Neural progenitor cell (in vitro differentiated cells): ENCODE measurements at places on chromosomes 1 and 21.

GRCh38 chr21:37912616-37913015 lies 3.6 kb downstream of the KCNJ6 start:
- no peak for DNase-seq

- no peak for DNase-seq
Observed at GRCh38 chr1:13540866-13541265, 27.1 kb upstream of the LRRC38 start.

GRCh38 chr1:166840309-166841274 lies 1.3 kb downstream of the POGK start:
- no peak for DNase-seq

- DNase-seq, result no peak
Observed at GRCh38 chr1:168371477-168371876, 90.8 kb downstream of the TBX19 start.

GRCh38 chr1:17277511-17278159 lies 28.7 kb downstream of the PADI3 start:
- DNase-seq, result no peak

DNA sequence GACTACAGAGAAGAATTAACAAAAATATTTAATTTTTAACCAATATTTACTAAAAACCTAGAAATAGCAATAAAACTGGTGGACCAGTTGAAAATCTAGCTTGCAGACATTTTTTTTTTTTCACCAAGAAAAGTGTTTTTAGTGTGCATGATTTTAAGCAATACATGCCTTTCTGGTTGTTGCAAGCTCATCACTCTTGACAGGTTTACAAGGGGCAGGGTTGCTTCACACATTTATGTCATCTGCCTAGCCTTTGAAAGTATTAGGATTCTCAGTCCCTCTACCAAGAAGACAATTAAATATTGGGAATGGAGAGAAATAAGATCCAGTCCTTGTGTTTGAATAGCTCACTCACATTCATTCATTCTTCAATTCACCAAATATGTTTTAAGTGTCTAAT lies 53.8 kb upstream of the LYPLAL1 start:
- DNase-seq, result no peak

GRCh38 chr21:35587841-35588380 lies 472.4 kb downstream of the SETD4 start:
- DNase-seq, result no peak

DNA sequence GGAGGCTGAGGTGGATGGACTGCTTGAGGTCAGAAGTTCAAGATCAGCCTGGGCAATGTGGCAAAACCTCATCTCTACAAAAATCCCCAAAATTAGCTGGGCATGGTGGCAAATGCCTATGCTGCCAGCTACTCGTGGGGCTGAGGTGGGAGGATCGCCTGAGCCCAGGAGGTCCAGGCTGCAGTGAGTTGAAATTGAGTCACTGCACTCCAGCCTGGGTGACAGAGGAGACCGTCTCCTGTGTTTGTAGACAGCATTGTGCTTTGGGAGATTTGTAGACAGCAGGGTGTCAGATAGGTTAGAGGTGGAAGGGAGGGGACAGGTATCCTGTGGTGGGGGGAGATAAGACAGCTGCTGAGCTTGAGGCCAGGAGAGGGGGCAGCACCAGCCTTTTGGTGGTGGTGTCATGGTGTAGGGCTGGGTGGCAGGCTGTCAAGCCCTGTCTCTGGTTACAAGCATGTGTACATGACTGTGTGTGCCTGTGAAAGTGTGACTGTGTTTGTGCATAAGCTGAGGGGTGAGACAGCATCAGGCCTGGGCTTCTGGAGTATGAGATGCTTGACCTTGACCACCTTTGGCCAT lies 15.2 kb downstream of the PPFIA4 start:
- no peak for DNase-seq

DNA sequence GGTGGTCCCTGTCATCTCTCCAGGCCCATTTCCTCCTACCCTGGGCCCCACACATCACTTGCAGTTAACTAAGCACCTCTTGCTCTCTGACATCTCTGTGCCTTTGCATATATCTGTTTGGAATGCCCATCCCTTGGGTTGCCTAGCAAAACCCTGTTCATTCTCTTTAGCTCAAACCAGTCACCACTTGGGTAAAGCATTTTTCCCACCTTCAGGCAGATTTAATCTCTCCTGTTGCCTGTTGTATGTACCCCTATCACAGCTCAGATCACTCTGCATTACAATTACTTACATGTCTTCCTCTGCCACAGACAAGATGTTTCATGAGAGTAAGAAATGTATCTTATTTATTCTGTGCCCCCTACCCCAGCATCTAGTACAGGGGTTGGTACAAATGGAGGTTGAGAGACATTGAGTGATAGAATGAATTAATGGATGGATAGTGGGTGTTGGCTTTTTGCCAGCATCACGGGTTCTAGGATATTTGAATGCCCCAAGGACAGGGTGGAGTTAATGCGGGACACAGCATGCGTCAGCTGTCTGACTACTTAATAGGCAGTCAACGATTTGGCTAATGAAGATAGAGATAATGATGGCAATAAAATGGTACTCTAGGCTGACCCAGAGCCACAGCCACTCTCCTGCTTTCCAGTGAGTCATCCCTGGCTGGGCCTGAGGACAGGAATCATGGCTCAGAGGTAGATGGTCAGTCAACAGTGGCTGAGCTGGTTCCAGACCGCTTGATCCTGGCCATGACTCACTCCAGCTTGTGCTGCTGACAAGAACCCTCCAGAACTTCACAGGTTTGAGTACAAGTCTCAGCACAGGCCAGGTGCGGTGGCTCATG lies 6.5 kb downstream of the NR0B2 start:
- DNase-seq, result no peak

DNA sequence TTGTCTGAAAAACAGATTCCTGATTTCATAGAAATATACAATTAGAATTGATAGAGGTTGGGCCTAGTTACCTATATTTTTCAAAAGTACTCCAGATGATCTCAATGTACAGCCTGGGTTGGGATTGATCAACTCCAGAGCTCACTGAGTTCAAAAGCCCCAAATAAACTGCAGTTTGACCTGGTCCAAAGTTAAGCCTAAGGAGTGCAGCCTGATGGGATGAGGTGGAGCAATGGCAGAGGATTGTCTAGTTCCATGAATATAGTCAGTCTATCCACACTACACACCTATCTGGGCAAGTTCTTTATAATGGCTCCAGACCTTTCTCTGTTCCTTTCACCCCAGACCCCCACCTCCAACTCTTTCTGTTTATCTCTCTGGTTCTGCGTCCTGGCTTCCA lies 49.2 kb downstream of the C8A start:
- DNase-seq, result no peak

DNA sequence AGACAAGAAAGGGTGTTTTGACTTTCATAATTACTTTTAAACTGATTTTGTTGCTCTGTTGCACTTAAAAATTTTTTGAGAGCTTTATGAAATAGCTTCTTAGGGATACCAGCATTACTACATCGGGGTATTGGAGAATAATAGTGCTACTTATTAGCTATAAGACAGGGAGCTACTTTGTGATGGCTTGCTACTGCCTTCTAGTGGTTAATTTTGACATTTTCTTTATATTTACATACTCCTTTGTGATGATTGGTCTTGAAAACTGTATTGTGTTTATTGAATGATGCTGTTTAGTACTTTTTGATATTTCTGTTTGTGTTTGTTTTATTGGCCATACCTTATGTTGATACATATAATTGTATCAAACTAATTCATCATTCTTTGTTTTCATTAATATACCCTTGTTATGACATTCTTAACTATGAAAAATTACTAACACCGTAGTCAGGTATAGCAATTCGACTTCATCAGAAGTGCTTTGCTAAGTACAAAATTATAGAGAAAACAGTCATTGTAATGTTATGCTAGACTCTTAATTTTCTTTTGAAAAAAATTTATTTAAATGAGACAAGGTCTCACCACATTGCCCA lies 85.5 kb downstream of the CLIC4 start:
- DNase-seq, result peak; percentile 64
